ENCODE measurements at places on chromosomes 2 and 18.

- DNase-seq: no peak
Measured at GRCh38 chr2:60028849-60029565, 524.4 kb downstream of the BCL11A start.

DNA sequence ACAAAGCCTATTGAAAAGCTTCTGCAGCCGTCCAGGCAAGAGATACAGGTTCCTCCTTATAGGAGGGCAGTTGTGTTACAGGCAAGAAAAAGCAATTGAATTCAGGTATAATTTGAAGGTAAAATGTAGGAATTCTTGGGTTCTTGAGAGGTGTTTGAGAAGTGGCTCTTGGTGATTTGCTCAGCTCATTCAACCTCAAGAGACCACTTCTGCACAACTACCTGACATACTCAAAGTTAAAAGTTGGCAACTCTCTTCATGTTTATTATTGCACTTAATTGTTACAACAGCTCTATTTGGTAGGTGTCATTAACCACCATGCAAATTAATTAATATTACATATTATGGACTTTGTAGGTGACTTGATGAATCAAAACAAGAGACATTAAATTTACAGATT lies 753.2 kb downstream of the ADCYAP1 start:
- no peak for DNase-seq

DNA sequence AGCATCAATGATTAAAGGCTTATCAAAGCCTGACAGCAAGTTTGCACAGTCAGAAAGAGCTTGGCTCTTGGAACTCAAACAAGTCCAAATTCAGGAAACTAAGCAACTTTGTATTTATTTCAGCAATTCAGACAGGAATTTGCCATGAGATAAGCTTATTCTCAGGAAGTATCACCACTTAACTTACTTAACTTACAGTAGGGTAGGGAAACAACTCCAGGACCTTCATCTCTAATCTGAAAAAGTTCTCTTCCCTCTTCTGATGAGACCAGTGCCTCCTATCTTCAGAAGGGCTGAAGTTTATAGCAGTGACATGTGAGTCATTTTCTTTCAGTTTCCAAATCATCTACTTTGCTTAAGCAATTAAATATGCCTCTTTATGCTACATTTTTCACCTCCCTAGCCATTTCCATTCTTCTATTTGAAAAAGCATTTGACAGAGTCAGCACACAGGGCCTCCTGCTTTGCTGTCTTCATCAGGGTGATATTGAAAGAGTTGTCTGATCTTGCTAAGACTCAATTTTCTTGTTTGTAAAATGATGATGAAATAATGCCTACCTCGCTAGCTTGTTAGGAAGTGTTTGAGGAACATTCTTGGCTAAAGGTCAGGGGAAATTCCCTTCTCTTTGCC lies 389.5 kb downstream of the RND3 start:
- DNase-seq: no peak

DNA sequence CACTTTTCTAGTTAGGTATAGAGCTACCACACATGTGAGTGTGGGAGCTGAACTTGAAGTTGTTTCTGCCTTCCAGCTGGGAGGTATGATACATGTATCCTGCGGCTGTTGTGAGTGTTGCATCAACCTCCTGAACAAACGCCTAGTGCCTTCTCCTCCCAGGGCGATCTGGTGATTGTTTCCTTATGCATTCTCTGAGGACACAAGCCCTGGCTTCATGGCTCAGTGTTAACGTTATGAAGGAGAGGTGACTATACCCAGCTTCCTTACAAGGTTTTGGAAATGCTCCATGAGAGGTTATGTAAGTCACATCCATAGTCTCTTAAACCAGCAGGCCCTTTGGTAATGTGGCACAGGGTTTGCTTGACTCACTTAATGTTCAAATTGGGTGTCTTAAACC lies 64.9 kb downstream of the SPRED2 start:
- no peak for DNase-seq

Data from Karpas-422 (cell line).